Stimulated activated naive CD8-positive, alpha-beta T cell treated with anti-CD3 and anti-CD28 coated beads, Interleukin-15, Interleukin-2, amounts not matched to agents 100 U/mL and 50 U/mL, for 24 hours (primary cell): ENCODE measurements at places on chromosomes 6 and 20.

GRCh38 chr6:131754088-131754487, 43.3 kb upstream of the CTAGE9 start:
- DNase-seq, result no peak

GRCh38 chr6:157615420-157615769, 207.7 kb upstream of the SNX9 start:
- no peak for DNase-seq

DNA sequence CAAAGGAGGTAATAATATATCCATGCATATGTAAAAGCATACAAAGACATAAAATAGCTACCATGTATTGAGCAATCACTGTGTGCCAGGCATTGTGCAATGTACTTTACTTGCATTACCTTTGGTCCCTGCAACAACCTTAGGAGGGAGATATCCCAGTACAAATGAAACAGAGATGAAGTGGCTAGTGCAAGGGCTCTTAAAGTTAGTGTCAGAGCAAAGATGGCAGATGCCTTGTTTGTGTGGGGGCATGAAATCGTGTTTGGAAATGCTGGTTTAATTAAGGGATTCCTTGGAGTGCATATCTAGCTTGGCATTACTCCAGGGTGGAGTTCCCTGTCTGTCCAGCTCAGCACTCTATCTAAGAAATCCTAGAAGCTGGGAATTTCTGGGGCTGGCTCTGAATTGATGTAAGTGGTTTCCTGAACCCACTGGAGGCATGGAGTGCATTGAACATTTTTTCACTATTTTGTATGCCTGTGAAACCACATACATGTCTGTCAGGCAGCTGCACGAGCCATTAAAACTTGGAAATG, 9.8 kb downstream of the PAQR8 start:
- DNase-seq, result no peak

DNA sequence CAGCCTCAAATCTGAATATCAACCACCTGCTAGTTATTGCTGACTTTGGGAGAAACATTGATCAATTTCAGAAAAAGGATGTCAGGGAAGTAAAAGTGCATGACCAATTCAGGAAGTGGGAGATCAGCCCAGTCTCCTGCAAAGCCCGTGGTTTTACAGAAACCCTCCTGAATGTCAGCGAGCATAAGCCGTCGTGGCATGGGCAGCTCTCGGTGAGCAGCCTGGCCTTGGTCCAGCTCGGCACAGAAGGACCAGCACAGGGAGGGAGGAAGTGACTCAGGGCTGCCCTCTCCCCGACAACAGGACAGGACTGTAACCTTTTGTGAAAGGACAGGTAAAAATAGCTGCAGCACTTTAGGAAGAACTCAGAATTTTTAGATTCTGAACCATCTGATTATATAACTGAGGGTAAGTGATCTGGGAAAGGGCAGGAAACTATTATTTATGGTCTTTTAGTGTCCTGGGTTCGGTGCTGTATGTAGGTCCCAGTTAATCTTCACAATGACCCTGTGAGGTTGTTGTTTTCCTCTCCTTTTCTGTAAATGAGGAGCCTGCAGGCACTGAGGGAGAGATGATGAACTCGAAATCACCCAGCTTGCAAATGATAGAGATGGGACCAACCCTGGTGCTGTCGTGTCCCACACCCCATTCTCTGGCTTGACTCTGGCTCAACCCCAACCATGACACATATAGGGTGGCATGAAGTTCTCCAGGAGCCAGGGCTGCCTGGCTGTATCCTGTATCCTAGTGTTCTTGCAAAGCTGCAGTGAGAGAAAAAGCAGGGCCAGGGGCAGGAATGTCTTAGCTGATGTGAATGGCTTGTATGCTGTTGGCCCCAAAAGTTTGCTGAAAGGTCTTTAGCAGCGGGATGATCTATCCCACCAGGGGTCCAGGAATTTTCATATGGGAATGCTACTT, 37.6 kb downstream of the NRN1 start:
- no peak for DNase-seq

- no peak for DNase-seq
These were observed 229.0 kb downstream of the ZNF217 start for GRCh38 chr20:53364646-53365045.

DNA sequence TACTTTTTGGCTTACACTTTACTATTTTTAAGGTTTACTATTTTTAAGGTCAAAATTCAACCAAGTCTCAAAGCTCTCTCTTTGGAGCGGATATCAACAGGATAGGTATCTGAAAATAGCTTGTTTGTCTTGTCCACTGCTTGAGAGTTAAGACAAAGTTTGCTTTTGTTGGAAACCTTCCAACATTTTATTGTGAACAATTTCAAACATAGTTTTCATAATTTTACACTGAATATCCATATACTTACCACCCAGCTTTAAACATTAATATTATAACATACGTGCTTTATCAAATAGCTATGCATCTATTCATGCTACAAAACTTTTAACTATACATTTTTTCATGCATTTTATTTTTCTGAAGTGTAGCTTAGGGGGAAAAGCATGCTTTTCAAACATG, 109.9 kb downstream of the FYN start:
- no peak for DNase-seq

DNA sequence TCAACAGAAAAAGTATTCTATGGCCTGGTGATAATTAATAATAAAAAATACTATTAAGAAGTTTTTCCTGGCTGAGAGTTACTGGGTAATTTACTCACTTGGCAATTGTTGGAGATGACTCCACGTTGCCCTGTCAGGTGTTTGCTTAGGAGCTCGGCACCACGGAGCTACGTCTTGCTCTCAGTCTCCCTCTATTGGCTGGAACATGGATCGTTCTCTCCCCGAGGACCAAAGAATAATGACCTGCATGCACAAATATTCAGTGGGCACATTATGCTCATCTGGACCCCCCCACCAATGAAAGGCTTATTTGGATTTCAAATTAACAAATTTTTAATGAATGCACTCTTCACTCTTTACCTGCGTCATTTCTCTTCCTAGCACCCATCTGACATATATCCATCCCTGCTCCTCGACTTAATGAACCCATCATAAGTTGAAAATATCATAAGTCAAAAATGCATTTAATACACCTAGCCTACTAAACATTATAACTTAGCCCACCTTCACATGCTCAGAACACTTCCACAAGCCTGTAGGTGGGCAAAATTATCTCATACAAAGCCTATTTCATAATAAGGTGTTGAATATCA, 71.0 kb upstream of the CD83 start:
- DNase-seq, result peak; percentile 43

DNA sequence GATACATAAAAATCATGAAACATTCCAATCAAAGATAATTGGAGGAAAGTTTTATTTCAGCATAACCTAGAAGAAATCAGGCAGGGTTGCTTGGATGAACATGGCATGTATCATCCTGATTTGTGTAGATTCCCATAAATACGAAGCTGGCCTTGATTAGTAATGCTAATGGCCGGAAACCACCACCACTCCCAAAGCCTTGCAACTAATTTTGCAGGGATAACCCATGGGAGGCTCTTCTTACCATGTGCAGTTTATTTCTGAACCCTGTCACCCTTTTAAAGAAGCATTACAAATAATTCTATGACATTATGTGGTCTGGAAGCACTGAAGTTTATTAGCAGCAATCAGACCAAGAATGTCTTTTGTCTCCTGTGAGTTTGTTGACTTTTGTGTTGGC, 80.8 kb downstream of the AIG1 start:
- no peak for DNase-seq

DNA sequence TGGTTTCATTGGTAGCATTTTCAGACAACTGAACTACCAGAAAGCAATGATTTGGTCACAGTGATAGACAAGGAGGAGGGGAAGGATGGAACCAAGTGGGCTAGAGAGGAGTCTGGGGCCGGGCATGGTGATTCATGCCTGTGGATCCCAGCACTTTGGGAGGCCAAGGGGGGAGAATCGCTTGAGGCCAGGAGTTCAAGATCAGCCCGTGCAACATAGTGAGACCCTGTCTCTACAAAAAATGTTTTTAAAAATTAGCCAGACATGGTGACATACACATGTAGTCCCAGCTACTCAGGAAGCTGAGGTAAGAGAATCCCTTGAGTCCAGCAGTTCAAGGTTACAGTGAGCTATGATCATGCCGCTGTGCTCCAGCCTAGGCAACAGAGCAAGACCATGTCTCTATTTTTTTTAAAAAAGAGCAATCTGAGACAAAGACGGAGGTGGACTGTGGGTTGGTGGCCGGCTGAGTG, 70.6 kb downstream of the SYCP2L start:
- no peak for DNase-seq

- DNase-seq, result no peak
These were observed 580.3 kb upstream of the ADGRB3 start for GRCh38 chr6:68054756-68055155.

- no peak for DNase-seq
These were observed 63.0 kb downstream of the OPN5 start for GRCh38 chr6:47844881-47845280.

DNA sequence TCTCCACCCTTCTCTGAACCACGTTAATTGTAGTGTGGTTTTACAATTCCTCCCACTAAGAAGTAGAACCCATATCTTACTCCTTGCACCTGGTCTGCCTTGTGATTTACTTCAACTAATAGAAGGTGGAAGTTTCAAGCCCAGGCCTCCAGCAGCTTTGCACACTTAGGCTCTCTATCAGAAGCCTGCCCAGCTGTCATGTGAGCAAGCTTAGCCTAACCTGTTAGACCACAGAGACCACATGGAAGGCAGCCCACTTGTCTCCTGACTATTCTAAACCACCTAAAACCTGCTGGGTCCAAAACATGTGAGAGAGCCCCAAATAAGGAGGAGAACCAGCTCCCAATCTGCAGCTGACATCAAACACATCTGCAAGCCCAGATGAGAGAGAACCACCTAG, 127.6 kb upstream of the BTBD3 start:
- DNase-seq, result no peak

GRCh38 chr20:9119776-9120175, 50.9 kb downstream of the PLCB4 start:
- no peak for DNase-seq

- DNase-seq, result no peak
These were observed 135.8 kb upstream of the MAP3K7 start for GRCh38 chr6:90722648-90723047.

DNA sequence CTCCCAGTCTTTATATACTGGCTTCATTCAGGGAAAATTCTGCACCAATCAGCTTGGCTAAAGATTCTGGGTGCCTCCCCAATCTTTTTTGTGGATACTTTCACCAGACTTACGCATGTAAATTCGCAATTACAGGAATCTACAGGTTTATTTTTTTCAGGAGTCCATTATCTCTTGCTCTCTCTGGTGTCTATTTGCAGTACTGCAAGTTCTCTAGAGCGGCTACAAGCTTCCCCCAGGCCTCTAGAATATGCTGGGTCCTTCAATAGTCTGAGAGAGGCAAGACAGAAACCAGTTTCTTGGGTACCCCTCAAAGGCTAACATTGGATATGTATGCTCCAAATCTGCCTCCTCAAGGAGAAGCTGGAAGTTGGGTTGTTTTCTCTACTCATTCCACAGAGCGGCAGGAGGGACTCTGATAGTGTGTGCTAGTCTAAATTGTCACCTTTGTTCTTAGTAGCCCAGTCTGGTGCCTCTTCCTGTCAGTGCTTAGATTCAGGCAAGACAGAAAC, 58.5 kb downstream of the SUN5 start:
- DNase-seq, result no peak

GRCh38 chr20:53736757-53737395, 143.2 kb upstream of the ZNF217 start:
- peak; percentile 28 for DNase-seq

DNA sequence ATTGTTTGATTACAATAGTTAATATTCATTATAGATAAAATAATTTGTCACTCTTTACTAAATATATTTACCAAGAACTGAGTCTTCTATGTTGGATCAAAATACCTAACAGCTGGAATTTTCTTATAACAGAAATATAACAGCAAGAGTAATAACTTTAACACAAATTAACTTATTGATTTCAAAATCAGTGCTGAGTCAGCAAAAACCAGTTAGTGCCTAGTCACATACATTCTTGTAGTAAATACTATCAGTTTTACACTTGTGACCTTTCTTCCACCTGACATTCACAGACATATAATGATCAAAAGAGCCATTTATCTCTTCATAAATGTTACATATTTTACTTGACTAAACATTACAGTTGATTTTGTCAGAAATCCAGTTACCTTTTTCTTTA, 1141.4 kb upstream of the ADGRB3 start:
- DNase-seq, result no peak

- no peak for DNase-seq
These were observed 192.2 kb downstream of the GJA10 start for GRCh38 chr6:90086517-90086916.

GRCh38 chr6:137226697-137227096, 7.5 kb upstream of the IFNGR1 start:
- DNase-seq, result no peak

- no peak for DNase-seq
These were observed 54.4 kb downstream of the RTN4IP1 start for GRCh38 chr6:106574741-106575458.
